ENCODE measurements at places on chromosomes 12 and 14.

- DNase-seq = peak; percentile 19
Observed at GRCh38 chr12:52351196-52352059, 15.9 kb downstream of the KRT85 start.

DNA sequence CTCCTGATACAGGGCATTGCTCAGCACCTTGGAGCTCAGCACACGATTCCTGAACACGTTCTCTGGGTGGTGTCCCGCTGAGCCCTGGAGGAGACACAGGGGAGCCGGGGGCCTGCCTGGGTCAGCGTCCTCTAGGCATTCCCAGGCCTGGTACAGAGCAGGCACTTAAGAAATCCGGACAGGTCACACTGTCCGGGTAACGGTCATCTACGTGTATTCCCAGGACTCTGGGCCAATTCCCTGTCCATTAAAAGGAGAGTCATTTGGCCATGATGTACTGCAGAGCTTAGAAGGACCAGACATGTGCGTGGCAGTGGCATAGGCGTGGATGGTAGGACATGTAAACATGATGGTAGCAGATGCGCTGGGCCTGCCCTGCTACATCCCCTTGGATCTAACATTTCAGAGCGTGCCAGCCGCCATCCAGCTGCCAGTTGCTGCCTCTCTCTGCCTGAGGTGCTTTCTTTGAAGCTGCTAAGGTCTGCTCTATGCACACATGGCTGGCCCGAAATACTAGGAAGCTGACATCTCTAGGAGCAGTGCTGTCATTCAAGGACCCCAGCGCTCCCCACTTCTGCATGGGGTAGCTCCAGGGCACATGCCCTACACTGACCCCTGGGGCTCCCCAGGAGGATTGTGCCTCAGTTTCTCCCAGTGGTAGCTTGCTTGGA lies 273.1 kb upstream of the RTL1 start:
- no peak for DNase-seq

- no peak for DNase-seq
Observed at GRCh38 chr12:122894193-122895121, 1.5 kb downstream of the VPS37B start.

DNA sequence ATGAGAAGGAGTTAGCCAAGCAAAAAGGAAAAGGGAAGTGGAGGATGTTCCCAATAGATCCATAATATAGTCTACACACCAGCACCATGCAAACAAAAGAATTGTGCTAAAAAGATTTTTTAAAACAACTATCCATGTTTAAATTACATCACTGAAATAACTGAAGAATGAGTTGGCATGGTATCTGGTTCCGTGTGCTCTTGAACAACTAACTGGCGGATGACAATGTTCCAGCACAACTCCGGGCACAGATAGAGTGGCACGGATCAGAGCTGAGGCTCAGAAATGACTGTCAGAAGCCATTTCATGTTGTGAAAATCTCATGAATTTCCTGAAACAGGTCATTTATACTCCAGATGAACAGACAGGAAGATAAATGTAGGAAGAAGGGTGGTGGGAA lies 153.1 kb downstream of the HMGA2 start:
- DNase-seq = no peak

DNA sequence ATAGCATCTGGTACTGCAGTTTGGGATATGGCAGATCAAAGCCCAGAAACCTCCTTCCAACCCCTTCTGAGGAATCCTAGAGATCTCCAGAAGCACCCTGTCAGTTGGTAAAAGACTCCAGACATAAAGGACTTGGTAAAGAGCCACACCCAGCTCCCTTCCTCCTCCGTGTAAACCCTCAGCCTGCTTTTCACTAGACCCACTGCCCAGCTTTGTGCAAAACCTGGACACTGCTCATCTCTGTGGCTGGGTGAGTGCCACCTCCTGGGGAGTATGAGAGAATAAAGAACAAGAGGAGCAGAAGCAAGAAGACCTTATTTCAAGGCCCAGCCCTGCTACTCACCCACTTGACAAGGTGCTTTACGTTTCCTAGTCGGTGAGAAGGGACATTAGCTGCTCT lies 33.0 kb downstream of the ANO2 start:
- no peak for DNase-seq

DNA sequence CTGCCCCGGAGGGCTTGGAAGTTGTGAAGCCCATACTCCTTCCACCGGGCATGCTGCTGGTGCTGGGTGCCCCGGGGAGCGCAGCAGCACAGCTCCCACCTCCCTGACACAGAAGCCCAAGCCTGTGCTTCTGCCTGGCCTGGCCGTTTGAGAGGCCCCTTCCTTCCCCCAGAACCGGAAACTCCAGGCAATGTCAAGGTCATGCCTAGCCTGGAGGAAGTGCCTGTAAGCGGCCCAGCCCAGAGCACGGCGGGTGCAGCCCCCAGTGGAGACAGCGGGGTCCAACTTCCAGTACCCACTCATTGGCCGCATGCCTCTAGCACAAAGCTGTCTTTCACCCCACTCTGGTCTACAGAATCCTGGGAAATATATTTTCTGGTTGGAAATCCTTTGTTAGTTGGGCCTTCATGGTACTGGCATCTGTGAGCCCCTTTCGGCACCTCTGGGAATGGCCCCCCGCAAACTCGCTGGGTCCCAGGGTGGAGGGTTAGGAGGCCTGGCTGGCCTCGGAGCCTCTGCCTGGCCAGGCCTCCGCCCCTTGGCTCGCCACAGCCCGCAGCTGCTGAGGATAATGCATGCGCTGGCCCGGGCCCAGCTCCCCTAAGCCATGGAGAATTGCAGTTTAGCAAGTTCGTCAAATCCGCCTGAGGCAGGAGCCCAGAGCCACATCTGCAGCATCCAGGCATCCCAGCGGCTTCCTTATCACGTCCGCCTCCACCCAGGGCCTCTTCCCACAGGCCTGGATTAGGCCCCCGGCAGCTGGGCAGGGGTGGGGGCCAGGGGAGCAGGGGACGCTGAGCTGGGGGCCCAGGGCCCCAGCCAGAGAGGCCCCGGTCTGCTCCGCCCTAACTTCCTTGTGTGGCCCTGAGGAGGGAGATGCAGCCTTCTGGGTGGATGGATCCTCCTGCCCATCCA lies 48.9 kb upstream of the DLK1 start:
- no peak for DNase-seq
